ENCODE measurements at places on chromosomes 7 and 10. TPM values are rescaled to one million over a fixed set of nuclear protein-coding genes. Genes with fewer than 3 reads are reported as not detected.

MINDY4 gene
- total RNA-seq, result 44.0 TPM

MYL7 gene
- not detected for total RNA-seq

PAXIP1 gene
- 12.0 TPM for total RNA-seq

EGFR gene
- total RNA-seq, result 56.7 TPM

GRCh38 chr7:128793181-128793547, 1.4 kb downstream of the CCDC136 start:
- H3K36me3 ChIP-seq, result peaks cover 3% of the 10 kb centered on the region
- no peak overlapping the region for H3K27ac ChIP-seq
- peaks cover 6% of the 10 kb centered on the region for H3K4me1 ChIP-seq
- H3K4me3 ChIP-seq, result no peak overlapping the region
- DNase-seq, result no peak
